Activated CD4-positive, alpha-beta T cell treated with anti-CD3 and anti-CD28 coated beads, Interleukin-2, amount 10 ng/mL, durations not matched to agents 7 days and 5 days (primary cell): ENCODE measurements at places on chromosomes 7 and 10. TPM values are rescaled to one million over a fixed set of nuclear protein-coding genes. Genes with fewer than 3 reads are reported as not detected.

DNA sequence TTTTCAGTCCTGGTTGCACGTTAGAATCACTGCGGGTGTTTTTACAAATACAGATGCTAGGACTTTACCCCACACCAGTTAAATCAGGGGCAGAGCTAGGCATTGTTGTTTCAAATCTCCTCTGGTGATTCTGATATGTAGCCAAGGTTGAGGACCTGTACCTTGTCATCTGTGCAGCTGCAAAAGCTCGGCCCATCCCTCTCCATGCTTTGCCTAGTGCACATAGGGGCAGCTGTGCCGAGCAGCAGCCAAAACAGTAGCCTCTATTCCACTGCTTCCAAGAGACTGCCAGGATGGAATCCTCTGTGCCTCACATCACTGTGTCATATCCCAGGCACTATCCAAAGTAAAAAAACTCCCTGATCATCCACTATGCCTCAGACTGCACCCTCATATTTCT is 181.3 kb downstream of the CDK14 start:
- DNase-seq: no peak

The STRA8 gene
- total RNA-seq: not detected

DNA sequence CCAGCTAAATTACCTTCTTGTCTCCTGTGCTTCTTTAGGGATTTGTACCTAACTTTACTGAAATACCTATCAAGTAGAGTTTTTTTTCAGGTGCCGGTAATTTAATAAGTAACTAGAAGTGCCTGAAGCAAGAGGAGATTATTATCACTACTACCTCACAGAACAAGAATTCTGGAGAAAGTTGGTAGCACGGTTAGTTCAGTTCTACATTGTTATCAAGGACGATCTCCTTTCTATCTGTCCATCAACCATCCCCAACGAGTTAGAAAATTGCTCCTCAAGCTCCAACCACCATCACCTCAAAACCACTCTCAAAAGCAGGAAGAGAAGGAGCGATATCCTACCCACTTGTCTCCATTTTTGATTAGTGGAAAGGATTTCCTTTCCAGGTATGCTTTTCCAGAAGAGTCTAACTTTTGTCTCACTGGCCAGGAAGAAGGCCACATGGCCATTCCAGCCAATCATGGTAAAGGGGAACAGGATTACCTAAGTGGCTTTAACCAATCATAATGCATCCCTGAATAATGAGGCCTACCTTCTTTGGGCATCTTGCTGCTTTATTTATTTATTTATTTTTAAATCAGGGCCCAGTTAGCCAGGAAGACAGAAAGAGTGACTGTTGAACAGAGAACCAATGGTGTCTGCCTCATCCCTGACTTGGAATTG is 265.2 kb downstream of the SNX13 start:
- no peak for DNase-seq

The ZNF33A gene
- 30.8 TPM for total RNA-seq

- DNase-seq: no peak
These were observed 49.5 kb upstream of the DNAJC1 start for GRCh38 chr10:22053048-22053447.

DNA sequence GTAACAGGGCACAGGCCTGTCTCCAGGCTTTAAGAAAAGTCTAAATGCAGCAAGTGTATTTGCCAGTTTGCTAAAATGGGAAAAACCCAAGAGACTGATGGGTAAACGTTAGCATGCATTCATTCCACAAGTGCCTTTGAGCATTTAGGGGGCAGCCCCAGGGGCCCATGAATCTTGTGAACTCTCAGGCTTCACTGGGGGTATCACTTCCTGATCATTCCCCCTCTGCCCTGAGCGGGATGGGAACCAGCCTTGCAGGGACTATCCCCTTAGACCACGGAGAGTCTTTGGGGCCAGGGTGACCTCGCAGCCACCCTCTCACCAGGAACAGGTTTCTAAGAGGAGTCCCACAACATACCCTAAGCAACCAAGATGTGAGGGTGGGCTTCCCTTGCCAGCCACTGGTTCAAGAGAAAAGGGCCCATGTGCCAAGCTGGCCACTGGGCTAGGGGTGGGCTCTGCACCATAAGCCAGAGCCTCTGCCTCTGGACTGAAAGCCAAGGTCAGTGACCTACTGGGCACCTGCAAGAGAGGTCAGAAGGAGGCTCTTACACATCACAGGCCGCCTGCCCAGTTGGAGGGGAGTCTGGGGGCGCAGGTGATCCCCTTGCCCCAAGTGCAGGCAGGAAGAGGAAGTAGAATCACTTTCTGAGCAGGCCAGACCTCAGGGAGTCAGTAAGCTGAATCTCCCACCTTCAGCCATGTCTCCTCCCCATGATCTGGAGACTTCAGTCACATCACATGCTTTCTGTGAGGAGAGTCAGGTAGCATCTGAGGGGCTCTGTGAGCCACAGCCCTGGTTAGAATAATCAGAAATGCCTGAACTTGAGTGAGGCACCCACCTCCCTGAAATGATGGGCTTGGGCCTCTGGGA is 75.0 kb downstream of the C10orf105 start:
- DNase-seq: no peak

DNA sequence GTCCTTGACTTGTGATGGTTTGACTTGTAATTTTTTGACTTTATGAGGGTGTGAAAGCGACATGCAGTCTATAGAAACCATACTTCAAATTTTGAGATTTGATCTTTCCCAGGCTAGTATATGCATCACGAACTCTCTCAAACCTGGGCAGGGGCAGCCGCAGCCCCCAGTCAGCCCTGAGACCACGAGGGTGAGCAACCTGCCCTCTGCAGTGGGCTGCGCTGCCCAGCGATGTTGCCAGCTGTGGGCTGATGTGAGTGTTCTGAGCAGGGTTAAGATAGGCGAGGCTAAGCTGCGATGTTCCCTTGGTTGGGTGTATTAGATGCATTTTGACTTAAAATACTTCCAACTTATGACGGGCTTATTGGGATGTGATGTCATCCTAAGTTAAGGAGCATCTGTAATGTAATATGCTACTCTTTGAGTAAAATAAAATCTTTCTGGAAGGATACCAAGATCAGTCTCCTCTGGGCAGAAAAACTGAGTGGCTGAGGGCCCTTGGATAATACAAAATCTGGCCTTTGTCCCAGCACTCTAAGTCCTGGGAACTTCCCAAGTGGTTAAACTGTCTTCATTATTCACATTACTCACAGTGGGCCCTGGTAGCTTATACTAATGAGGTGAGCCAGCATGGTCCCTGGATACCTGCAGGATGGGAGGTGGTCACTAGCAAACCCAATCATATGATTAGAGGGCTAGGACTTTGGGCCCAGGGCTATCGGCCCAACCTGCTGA is 28.4 kb upstream of the CNPY1 start:
- no peak for DNase-seq

- DNase-seq: no peak
These were observed 1.0 kb downstream of the NPM3 start for GRCh38 chr10:101781984-101782810.

DNA sequence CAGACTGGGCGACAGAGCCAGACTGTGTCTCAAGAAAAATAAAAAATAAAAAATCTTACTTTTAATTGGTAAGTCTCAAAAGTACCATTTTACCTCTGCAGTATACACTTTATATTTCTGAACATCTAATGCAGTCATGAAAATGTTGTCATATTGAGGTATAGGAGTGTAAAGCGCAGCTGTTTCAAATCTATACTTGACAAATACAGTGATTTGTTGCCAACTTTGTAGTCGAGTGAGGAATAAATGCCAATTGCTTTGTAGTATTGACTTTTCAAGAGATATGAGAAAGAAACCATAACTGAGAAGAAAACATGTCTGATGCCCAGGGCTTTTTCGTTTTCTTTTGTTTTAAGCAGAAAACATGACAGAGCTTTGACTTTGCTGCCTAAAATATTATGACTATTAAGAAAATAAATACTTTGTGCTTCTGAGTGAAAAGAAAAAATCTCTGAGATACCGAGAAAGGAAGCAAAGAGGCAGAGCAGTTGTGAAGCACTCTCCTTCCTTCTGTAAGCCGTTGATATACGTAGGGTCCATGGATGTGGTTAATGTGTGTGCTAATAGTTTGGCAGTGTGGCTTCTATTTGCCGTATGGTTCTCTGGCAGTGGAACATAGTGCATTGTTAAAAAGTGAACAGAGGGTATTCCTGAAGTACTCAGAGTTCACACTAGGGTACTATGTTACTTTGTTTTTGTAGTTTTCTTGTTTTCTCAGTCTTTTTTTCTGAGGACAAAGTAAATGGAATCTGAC is 38.2 kb downstream of the AVL9 start:
- DNase-seq: no peak

- DNase-seq: no peak
These were observed 288.2 kb upstream of the MAGI2 start for GRCh38 chr7:79741684-79742083.

- DNase-seq: no peak
These were observed 49.1 kb upstream of the STRIP2 start for GRCh38 chr7:129385116-129385515.

- DNase-seq: no peak
These were observed 344.6 kb upstream of the SHH start for GRCh38 chr7:156156734-156157408.

DNA sequence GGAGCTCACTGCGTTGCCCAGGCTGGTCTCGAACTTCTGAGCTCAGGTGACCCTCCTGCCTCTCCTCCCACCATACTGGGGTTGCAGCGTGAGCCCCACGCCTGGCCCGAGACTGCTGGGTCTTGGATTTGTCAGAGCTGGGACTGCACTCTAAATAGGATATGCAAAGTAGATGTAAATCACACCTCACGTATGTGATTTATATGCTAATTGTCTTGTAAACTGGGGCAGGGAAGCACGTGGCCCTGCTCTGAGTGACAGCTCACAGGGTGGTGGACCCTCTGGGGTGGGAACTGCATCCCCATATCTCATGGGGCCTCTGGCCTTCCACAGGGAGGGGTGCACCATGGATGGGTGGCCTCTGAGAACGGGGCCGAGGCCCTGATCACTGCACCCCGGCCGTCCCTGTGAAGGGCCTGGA is 34.1 kb downstream of the GET4 start:
- DNase-seq: no peak

GRCh38 chr7:101972627-101973026 is 155.2 kb downstream of the CUX1 start:
- no peak for DNase-seq

GRCh38 chr10:26219676-26220075 is 3.1 kb downstream of the GAD2 start:
- no peak for DNase-seq

DNA sequence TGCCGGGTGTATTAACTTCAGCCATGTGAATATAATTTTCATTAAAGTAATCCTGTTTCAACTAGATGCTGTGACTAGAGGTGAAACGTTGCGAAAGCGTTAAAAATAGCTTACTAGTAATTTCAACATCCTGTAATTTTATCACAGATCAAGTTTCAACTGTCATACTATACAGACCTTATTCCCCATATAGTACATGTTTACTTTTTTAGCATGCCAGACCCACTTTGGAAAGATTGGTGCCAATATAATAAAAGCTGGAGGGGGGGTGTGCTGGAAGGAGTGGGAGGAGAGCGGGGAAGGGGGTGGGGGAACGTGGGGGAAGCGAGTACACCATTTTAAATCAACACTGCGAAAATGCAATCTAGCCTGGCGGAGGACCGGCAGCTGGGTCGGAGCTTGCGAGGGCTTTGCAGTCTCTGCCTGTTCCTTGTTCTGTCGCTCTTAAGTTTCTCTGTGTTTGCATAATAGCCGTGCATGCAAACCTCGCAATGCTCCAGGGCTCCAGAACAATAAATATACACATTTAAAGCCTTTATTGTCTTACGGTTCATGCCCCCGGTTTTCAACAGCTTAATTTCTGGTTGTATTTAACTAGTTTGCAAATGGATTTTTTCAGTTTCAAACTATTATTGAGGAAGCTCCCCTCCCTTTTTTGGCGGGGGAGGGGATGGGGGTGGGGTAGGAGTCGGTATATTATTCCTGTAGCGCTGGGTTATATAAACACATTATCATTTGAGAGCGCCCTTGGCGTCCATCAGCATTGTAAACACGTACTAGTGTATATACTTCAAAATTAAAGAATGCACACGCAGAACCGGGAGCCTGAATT is 1.3 kb upstream of the ARID5B start:
- peak; percentile 75 for DNase-seq

DNA sequence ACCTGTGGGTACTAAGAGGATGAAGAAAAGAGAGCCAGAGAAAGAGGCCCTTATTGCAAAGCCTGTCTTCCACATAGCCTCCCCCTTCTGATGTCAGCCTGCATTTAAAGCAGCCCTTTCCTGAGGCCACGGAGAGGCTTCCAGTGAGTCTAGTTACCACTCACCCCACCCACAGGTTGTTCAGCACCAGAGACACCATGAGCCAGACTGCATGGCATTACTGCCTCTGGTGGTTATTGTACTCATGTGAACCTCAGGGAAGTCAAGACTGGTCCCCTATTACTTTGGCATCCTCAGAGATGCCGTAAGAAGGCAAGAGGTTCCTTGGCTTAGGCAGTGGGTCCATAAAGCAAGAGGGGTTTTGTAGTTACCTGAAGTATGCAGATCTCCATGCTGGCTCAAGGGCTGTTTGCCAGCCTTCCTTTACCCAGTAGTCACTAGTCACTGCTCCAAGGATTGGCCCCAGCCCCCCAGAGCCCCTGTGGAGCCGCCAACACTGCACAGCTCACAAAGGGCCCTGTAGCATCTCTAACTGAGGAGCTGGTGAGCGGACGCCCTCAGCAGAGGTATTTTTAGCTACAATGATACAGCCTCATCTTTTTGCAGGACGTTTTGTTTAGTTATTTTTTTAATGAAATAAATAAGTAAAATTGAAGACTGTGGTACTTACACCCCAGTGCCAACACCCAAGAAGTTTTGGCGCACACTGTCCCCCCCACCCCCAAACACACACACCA is 20.7 kb downstream of the LRRC4 start:
- no peak for DNase-seq

GRCh38 chr7:158377800-158378623 is 209.6 kb downstream of the PTPRN2 start:
- no peak for DNase-seq

- DNase-seq: no peak
These were observed 4.2 kb downstream of the MKX start for GRCh38 chr10:27741173-27742091.

The SFTPA1 gene
- total RNA-seq: not detected

- DNase-seq: no peak
These were observed 167.3 kb upstream of the KLF14 start for GRCh38 chr7:130901209-130901783.

DNA sequence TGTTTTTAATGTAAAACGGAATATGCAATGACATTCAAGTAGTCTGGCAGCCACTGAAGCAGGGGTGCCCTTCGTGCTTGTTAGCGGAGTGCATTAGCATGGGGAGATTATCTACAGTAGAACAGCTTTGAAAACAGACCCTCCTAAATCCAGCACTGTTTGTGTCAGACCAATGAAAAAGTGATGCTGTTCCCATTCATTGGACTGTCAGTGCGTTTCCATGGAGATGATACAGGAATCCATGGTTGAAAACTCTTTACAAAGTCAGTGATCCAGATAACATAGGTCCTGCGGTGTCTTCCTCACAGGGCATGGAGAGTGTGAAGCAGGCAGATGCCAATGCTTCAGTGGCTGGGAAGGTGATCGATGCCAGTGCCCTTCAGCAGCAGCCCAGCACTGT is 73.6 kb downstream of the ITGB8 start:
- no peak for DNase-seq

The EGR2 gene
- total RNA-seq: 0.67 TPM

- DNase-seq: no peak
These were observed 45.4 kb downstream of the HSPA12A start for GRCh38 chr10:116696919-116697318.
